SJSA1 (cell line): ENCODE measurements at places on chromosomes 2 and 18.

- no peak for DNase-seq
Observed at GRCh38 chr2:223554923-223555322, 47.2 kb downstream of the SCG2 start.

- DNase-seq, result no peak
Observed at GRCh38 chr2:176999301-176999700, 213.3 kb upstream of the HNRNPA3 start.

- no peak for DNase-seq
Observed at GRCh38 chr18:2960983-2961696, 51.8 kb downstream of the LPIN2 start.

GRCh38 chr2:23522726-23523372, 137.9 kb downstream of the KLHL29 start:
- DNase-seq, result no peak

DNA sequence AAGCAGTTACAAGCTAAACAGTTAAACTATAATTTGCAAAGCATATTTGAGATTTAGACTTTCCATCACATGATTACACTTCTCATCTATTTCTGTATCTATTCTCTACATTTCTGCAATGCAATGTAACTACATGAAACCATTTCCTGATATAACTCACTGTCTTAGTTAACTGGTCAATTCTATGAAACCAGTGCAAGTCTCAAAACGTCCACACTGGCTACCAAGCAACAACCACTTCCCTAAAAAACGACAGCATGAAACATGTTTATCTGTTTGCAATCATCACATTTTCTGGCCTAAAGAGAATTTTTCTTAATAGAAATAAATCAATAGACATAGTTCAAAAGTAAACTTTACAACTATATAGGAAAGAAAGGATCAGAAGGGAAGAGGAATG, 17.4 kb downstream of the FECH start:
- DNase-seq, result no peak

DNA sequence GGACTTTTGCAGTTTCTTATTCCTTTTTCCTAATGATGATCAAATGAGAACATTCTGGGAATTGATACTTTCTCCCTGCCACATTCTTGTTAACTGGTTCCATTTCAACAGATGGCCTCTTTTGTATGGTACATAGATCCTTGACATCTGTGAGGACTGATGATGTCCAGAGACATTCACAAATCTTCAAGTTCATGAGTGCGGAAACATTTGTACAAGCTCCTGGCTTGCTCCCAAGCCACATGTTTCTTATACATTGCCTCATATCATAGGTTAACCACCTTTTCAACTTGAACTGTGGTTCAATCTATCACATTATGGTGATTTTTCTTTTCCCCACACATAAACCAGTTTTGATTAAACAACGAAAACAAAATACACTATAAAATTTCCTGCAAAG, 267.3 kb downstream of the CLIP4 start:
- no peak for DNase-seq

DNA sequence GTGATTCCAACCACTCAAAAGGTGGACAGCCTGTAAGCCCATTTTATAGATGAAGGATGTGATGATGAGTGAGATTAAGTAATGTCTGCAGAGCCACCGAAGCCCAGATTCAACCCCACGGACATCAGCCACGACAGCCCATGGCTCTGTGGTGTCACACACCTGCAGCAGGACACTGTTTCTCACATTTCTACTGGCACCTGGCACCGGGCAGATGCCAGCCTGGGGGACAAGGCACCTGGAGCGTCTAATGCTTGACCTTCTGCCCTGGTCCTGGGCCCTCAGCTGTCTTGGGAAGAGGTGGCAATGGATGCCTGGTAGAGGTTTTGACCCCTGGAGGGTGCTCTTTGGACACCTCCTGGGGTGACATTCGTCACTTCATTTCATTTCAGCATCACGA, 176.3 kb downstream of the ANAPC1 start:
- DNase-seq, result no peak

DNA sequence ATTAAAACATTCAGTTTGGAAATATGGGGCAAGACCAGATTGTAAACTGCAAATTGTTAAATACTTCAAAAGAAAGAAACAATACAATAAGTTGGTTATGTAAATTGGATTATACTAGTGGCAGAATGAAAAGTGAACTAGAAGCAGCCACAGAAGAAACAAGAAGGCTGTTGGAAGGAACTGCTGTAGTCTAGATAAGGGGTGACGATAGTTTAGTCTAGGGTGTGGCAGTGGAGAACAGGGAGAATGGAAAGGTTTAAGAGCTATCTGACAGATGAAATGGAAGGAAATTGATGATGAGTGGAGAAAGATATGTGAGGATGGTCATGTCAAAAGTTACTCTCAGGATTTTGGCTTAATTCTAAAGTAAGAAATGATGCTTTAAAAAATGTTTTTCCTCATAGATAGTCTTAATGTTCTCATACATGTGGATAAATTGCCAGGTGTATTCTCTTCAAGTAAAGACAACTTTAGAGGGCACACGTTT, 179.7 kb downstream of the GPD2 start:
- DNase-seq, result no peak
